ENCODE measurements at places on chromosomes 6 and 20.

- DNase-seq: no peak
Observed at GRCh38 chr6:100446115-100447080, 18.3 kb downstream of the SIM1 start.

DNA sequence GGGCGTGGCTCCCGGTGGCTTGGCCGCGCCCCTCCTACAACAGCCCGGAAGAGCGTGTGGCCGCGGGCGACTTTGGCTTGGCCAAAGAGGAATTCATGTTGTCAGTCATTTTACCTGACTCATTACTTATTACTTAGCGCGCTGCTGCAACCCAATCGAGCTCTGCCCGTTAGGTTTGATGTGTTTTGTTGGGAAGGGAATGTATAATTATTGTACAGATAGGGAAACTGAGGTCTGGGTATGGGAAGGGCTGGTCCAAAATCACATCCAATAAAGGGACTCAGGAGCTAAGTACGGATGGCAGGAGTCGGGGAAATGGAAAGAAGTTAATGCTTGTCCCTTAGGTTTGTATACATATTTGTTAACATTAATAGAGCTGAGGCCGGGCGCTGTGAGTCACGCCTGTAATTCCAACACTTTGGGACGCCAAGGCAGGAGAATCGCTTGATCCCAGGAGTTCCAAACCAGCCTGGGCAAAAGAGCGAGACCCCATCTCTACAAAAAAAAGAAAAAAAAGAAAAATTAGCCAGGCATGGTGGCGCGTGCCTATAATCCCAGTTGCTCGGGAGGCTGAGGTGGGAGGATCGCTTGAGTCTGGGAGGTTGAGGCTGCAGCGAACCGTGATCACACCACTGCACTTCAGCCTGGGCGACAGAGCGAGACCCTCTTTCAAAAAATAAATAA is 639 bp upstream of the ZNF335 start:
- DNase-seq: peak; percentile 93

DNA sequence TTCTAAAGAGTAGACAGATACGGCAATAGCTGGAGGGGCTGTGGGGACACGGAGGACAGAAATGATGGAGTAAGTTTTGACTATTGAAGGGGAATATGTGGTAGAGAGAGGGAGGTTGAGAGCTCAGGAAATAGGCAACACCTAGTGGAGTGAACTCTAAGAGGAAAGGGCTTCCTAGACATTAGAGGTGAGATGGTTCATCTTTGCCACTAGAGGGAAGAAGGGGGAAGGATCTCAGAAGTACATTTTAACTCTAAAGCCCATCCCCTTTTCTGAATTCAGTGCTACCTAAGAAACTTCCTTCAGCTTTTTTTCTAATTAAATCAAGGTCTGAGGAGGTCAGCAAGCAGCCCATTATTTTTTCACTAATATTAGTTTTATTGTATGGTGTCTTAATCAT is 689.4 kb upstream of the MAP3K7 start:
- no peak for DNase-seq

DNA sequence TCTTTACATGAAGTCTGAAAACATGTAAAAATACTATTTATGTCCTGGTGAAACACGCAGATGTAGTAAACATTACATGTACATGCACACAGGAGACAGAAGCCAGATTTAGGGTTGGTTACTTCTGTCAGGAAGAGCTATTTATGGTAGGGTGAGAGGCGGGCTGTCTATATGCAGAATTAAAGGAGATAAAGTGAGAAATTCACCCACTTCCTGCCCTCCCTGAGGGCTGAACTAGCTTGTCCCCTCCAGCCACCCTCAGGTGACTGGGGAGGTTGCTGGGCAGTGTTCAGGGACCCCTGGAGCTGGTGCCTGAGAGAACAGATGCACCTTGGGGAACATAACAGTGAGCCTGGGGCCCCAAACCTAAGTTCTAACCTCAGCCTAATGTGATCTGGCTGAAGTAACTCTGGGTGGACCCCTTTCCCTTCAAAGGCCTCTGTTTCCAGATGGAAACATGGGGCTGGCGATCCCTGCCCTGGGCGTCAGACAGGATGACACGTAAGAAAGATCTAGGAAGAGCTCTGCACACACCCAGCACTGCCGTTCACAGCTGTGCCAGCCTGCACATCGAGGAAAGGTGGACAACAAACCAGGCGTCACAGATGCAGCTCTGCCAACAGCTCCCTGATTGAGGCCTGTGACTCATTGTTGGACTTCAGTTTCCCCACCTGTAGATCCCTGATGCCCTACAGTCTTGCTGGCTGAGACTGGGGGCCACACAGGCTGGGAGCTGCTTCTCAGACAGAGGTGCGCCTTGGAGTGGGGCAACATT is 1.3 kb downstream of the PI16 start:
- no peak for DNase-seq

DNA sequence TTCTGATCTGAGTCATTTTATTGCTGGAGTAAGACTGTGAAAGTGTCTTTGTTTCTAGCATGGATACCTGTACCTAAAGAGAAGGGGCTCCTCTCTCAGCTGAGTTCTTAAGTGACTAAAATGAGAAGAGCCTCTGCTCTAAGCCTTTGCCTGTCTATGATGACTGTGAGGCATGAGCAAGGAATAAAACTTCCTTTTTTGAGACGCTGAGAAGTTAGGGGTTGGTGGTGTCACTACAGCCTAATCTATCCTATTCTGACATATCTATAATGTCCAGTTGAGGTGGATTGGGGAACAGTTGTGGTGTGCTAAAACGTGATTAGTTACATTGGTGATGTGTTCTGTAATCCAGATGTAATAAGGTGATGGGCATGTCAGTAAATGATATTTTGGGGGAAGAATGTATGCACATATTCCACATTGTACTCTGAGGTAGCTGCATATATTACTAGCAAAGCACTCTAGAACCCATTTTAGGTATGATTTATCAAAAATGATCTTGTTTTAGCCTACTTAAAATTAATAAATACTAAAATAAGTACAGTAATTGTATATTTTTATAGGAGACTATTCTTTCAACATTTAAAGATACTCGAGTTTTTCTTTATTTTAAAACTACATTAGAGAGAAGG is 18.1 kb downstream of the ADGRB3 start:
- no peak for DNase-seq

- DNase-seq: no peak
Observed at GRCh38 chr6:154509421-154510143, 903 bp downstream of the CNKSR3 start.

- DNase-seq: no peak
Observed at GRCh38 chr6:41836022-41836659, 48.6 kb downstream of the TOMM6 start.

GRCh38 chr6:50047026-50047425 is 2.7 kb downstream of the DEFB112 start:
- DNase-seq: no peak

DNA sequence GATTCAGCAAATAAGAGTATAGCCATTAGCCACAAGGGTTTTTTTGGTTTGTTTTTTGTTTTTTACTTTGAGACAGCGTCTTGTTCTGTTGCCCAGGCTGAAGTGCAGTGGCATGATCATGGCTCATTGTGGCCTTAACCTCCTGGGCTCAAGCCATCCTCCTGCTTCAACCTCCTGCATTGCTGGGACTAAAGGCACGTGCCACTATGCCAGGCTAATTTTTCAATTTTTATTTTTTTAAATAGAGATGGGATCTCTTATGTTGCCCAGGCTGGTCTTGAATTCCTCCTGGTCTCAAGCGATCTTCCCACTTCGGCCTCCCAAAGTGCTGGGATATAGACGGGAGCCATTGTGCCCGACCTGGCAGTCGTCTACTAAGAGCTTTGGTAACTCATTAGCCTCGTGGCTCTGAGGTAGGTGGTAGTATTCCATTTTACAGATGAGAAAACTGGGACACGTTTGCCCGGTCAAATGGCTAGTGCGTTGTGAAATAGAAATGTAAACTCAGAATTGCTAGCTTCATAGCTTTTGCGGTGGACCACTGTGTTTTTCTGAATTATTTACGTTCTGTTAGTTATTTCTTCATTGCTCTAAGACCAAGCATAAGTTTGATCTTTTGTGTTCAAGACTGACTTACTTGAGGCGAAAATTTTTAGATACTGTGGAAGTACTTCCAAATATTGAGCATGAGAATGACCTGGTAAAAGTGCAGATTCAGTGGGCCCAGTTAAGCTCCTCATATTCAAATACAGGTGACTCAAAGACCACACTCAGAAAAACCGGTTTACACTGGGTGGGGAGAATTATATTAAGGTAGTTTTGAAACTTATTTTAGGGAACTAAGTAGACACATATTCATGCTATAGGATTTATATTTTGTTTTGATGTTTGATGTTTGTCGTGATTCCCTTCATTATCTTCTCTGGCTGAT is 2.1 kb downstream of the PANK2 start:
- no peak for DNase-seq

DNA sequence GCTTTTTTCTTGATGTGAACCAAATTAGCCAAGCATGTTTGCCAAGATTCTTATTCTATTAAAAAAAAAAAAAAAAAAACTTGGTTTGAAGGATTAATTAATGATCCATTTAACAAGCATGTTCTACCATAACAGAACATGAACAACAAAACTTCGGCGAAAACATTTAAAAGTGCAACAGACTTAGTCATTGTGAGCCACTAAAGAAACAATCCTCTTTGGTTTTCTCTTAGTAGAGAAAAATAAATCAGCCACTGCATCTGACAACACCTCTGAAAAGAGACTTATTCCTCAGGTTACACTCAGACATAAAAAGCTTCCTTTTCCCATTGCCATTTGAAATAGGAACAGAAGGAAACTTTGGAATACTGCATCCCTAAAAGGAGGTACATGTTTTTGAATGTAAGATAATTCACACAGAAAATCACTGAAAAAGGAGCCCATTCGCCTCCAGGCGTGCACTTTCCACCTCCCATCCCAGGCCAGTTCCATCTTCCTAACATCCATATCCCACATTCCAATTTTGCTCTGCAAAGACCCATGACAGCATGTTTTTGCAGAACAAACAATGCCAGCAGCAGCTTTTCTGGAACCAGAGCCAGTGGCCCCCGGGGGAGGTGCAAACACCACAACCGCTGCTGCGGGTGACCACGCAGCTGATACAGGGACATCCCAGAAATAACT is 79.5 kb downstream of the ZMYND8 start:
- no peak for DNase-seq

- no peak for DNase-seq
Observed at GRCh38 chr20:57692393-57692792, 17.4 kb downstream of the PMEPA1 start.

DNA sequence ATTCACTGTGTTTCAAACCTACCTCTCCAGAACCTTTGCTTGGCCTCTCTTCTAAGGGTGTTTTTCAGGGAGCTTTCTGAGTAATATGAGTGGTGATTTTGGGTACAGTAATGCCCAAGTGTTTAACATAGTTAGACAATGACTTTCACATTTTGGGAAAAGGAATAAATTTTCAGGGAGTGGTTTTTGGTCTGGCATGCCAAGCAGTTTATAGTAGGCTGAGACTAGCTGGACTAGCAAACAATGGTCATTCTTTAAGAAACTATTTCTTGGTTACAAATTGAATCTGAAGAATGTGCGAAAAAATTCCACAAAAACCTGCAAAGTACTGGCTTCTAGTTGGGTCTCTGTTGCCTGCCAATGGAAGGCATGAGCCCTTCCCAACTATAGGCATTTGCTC is 15.4 kb downstream of the FNDC1 start:
- DNase-seq: no peak

GRCh38 chr20:2742934-2743559 is 50.5 kb downstream of the EBF4 start:
- DNase-seq: no peak

- no peak for DNase-seq
Observed at GRCh38 chr20:19426356-19426755, 213.9 kb downstream of the SLC24A3 start.

DNA sequence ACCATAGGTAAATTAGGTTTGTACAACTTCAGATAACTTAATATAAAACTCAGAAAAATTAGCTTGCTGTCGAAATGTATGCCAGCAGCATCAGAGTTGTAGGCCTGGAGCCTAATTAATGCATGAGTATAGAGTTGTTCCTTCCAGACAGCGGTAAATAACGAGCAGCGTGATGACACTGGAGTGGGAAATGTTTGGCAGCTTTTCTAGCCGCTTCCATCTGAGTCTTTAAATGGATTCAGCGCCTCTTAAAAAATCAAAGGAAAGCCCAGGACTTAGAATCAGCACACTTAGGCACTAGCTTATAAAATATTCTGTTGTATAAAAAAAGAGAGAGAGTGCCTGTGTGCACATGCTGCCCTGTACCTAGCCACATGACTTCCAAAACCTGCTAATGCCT is 43.7 kb upstream of the SYNJ2 start:
- no peak for DNase-seq

- no peak for DNase-seq
Observed at GRCh38 chr6:157063176-157063905, 260.0 kb downstream of the TMEM242 start.

GRCh38 chr20:51491393-51491792 is 51.1 kb downstream of the NFATC2 start:
- no peak for DNase-seq

GRCh38 chr6:5640614-5641013 is 366.1 kb downstream of the NRN1 start:
- no peak for DNase-seq

DNA sequence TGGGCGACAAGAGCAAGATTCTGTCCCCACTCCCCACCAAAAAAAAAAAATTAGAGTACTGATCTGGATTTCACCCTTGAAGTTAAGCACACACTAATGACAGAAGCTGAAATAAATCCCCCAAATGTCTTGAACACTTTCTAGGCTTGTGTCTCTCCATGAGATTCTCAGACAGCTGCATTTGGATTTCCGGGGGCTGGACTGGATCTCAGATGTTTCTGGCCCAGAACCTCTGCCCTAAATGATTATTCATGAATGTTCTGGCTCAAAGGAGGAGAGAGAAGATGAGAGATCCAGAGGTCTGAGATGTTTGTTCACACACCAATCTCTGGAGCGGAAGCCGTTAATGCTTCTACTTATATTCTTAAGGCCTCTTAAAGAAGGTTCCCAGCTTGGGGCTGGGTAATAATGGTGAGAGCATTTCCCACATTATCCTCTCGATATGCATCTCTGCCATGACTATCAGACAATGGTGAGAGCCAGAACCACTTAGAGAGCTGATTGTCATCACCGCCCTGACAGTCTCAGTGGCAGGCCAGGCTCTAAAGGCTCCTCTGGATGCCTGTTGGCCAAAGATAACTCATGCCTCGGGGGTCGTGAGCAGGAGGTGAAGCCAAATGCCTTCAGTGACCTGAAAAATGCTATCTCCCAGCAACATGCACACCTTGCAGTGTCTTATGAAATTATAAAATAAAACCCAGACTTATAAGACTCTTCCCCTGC is 127.9 kb upstream of the AGPAT4 start:
- DNase-seq: no peak

GRCh38 chr6:30670760-30671527 is 1.9 kb downstream of the DHX16 start:
- DNase-seq: no peak

GRCh38 chr20:6231556-6231955 is 108.7 kb upstream of the FERMT1 start:
- DNase-seq: no peak

All from amniotic stem cell (primary cell).